ENCODE measurements at places on chromosomes 5 and 9.
A peak's percentile ranks its signal among the peaks of the same experiment; 100 is the strongest.

GRCh38 chr9:116792271-116792670 lies 105.2 kb downstream of the TRIM32 start:
- DNase-seq: no peak

DNA sequence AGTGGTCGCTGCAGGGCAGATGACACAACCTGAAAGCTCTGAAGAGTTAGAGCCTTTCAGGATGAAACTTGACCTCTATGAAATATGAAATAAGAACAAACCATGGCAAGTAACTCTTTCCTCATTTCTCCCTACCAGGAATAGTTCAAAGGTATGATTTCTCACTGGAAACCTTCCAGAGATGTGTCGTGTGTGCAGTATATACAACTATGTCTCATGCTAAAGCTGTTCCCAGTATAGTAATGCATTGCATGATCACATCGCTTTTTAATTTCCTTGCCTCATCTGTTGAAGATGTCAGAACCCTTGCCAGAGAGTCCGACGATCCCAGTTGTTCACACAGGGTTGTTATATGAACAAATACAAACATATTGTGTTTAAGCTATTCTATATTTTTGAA lies 45.8 kb upstream of the RGMB start:
- no peak for DNase-seq

DNA sequence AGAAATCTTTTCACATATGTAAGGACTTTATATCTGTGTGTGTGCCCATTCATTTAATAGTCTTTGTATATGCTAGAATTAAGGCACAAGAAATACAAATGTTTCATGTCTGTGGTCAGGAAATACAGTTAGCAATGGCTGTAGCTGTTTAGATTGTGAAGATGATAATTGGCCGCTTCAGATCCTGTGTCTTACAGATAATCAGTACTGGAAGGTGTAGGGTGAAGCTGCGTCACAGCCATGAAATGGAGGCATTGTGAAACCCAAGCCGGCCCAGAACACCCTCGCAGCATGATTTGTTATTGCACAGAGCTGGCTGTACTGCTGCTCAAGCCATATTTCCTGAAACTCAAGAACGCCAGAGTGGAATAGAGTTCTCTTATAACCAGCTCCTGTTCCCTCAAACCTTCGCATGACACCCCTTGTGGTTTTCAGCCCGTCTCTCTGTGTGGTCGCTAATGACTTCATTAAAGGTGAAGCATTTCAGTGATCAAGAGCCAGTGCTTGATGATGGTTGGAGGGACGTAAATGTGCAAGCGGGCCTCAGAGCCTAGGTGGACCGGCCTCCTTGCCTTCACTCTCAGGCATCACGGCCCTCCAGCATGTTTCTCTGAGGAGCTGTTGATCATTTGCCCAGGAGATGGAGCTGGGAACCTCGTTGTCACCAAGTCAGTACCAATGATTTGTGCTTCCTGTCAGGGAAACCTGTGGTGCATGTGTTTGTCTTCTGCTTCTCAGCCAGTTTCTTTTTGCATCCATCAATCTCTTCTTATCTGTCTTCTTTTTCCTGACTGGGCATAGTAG lies 80.1 kb downstream of the F2RL2 start:
- DNase-seq: peak; percentile 34

- peak; percentile 58 for DNase-seq
These were observed 56.2 kb downstream of the DUSP1 start for GRCh38 chr5:172714491-172715420.

DNA sequence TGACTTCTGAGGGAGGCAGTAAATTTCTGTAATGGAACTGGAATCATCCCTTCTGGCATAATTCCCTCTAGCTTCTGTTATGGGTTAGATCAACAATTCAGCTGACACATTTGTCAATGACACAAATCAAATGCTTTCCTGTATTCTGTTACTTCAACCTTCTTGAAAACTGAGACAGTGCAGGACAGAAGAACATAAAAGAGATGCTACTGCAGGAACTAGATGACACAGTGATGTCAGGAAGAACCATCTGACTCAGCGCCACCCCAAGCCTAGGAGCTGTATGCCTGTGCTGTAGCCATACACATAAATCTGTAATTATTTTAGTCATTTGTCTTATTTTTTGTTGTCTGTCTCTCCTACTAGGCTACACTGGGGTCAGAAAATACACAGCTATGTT lies 18.2 kb upstream of the CEP120 start:
- peak; percentile 10 for DNase-seq

GRCh38 chr5:177478711-177479646 lies 5.5 kb upstream of the DBN1 start:
- peak; percentile 48 for DNase-seq

- DNase-seq: no peak
These were observed 168.8 kb downstream of the GABBR2 start for GRCh38 chr9:98539954-98540353.

DNA sequence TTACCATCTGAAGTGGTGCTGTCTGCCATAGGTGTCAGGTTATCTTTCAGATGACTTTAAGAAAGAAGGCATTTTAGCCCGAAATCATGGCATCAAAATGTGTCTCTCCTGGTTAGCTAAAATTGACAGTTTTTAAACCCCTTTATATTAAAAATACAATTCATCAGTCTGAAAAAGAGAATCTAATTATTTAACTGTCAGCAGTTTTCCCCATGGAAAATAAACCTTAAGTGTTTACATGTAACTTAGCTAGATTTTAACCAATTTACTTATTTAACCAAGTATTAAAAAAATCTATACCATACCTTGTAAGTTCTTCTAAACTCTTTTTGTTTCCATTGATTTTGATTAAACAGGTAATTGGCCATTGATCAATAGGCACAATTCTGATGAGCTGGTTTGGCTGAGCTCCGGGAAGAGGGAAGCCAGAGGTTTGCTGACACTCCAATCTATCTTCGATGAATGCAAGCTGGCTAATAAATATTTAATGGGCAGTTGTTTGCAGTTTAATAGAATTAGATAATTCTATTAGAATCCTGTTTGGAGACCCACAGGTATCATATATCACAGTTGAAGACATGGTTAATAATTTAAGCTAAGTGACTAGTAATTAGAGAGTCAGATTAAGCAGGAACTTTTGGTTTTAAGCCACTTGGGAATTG lies 114.0 kb downstream of the MAT2B start:
- DNase-seq: no peak

- DNase-seq: no peak
These were observed 43.3 kb upstream of the IRX4 start for GRCh38 chr5:1926071-1926440.

- DNase-seq: no peak
These were observed 19.6 kb downstream of the TCOF1 start for GRCh38 chr5:150376799-150377771.
